Activated CD4-positive, alpha-beta T cell treated with anti-CD3 and anti-CD28 coated beads, Interleukin-2, amount 10 ng/mL, durations not matched to agents 7 days and 5 days (primary cell): ENCODE measurements at places on chromosomes 4 and X. TPM values are rescaled to one million over a fixed set of nuclear protein-coding genes. Genes with fewer than 3 reads are reported as not detected.

The SPATA18 gene
- total RNA-seq, result 0.73 TPM

The CSN1S1 gene
- total RNA-seq, result not detected

The PF4V1 gene
- total RNA-seq, result not detected

The GPR50 gene
- total RNA-seq, result not detected

The MGARP gene
- 0.21 TPM for total RNA-seq

The SMIM10L2A gene
- 0.56 TPM for total RNA-seq

DNA sequence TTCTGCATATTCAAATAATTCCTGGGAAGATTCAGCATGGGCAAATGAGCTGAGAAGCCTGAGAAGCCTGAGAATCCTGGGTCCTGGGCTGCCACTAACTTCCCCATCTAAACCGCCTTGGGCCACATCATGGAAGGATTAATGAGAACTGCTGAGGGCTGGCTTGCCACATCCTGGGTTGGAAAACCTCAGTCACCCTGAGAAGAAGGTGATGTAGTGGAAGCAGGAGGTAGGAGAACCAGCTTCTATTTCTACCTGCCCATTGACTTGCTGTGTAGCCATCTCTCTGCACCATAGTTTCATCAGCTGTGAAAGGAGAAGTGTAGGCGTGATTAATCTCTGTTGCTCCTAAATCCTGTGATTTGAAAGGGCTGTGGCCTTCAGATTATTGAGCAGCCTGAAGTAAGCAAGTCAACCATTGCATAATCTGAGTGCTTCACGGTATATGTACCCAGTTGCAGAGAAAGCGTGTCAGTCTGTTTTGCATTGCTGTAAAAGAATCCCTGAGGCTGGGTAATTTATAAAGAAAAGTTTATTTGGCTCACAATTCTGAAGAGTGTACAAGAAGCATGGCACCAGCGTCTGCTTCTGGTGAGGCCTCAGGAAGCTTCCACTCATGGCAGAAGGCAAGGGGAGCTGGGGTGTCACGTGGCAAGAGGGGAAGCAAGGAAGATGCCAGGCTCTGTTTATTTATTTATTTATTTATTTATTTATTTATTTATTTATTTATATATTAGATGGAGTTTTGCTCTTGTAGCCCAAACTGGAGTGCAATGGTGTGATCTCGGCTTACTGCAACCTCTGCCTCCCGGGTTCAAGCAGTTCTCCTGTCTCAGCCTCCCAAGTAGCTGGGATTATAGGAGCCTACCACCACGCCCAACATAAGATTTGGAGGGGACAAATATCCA is 140.9 kb upstream of the ATP6AP2 start:
- peaks cover 8% of the 10 kb centered on the region for H3K4me1 ChIP-seq
- H3K4me3 ChIP-seq, result no peak overlapping the region
- no peak for DNase-seq

GRCh38 chrX:73850124-73851013 is 287.4 kb downstream of the CHIC1 start:
- no peaks in the 10 kb centered on the region for H3K4me1 ChIP-seq
- no peaks in the 10 kb centered on the region for H3K36me3 ChIP-seq
- no peaks in the 10 kb centered on the region for H3K27me3 ChIP-seq
- DNase-seq, result no peak
- no peak overlapping the region for H3K27ac ChIP-seq

GRCh38 chr4:7828793-7829301 is 110.8 kb downstream of the AFAP1 start:
- DNase-seq, result no peak
- peaks cover 20% of the 10 kb centered on the region for H3K36me3 ChIP-seq

- no peaks in the 10 kb centered on the region for H3K27me3 ChIP-seq
- no peaks in the 10 kb centered on the region for H3K36me3 ChIP-seq
- no peaks in the 10 kb centered on the region for H3K4me1 ChIP-seq
- no peak for DNase-seq
These were observed 33.2 kb downstream of the PPARGC1A start for GRCh38 chr4:23856630-23857029.

- peaks cover 3% of the 10 kb centered on the region for H3K27me3 ChIP-seq
- DNase-seq, result no peak
- peaks cover 33% of the 10 kb centered on the region for H3K4me1 ChIP-seq
- no peaks in the 10 kb centered on the region for H3K36me3 ChIP-seq
- no peak within 1 kb of the TSS for H3K27ac ChIP-seq
These were observed at the start of gene LOC101059915 for GRCh38 chrX:71667328-71668247. TSS of gene LOC101059915 (plus strand) at chrX:71667546.

GRCh38 chr4:146333187-146333894 is 119.0 kb downstream of the REELD1 start:
- H3K27me3 ChIP-seq, result no peaks in the 10 kb centered on the region
- H3K27ac ChIP-seq, result no peak overlapping the region
- H3K4me3 ChIP-seq, result no peak overlapping the region
- no peaks in the 10 kb centered on the region for H3K4me1 ChIP-seq
- H3K36me3 ChIP-seq, result no peaks in the 10 kb centered on the region

- H3K4me3 ChIP-seq, result no peak overlapping the region
- DNase-seq, result no peak
- peaks cover 38% of the 10 kb centered on the region for H3K4me1 ChIP-seq
- H3K27me3 ChIP-seq, result no peaks in the 10 kb centered on the region
- H3K27ac ChIP-seq, result no peak overlapping the region
These were observed 172.5 kb upstream of the FMR1 start for GRCh38 chrX:147739196-147739595.

DNA sequence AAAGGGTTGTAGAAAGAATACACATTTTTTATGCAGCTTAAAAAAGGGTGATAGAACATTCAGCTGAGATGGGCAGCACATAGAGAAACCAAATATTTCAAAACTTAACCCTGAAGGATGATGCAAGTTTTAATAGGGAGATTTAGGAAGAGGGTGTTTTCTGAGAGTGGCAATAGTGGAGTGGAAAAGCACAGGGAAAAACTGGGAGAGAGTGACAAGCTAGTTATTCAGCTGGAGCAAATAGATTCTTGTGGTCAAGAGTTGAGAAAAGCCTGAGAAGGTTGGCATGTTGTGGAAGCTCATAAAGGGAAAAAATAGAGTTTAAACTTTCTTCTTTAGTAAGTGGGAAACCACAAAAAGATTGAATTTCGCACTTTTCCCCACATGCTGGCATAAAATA is 359.6 kb upstream of the PITX2 start:
- no peaks in the 10 kb centered on the region for H3K36me3 ChIP-seq
- H3K27me3 ChIP-seq, result no peaks in the 10 kb centered on the region
- no peak for DNase-seq
- H3K4me3 ChIP-seq, result no peak overlapping the region
- H3K27ac ChIP-seq, result no peak overlapping the region

- no peaks in the 10 kb centered on the region for H3K36me3 ChIP-seq
- no peak overlapping the region for H3K27ac ChIP-seq
- H3K4me1 ChIP-seq, result no peaks in the 10 kb centered on the region
- H3K4me3 ChIP-seq, result no peak overlapping the region
- no peaks in the 10 kb centered on the region for H3K27me3 ChIP-seq
- no peak for DNase-seq
These were observed 7.4 kb downstream of the PCDH18 start for GRCh38 chr4:137524725-137525369.

DNA sequence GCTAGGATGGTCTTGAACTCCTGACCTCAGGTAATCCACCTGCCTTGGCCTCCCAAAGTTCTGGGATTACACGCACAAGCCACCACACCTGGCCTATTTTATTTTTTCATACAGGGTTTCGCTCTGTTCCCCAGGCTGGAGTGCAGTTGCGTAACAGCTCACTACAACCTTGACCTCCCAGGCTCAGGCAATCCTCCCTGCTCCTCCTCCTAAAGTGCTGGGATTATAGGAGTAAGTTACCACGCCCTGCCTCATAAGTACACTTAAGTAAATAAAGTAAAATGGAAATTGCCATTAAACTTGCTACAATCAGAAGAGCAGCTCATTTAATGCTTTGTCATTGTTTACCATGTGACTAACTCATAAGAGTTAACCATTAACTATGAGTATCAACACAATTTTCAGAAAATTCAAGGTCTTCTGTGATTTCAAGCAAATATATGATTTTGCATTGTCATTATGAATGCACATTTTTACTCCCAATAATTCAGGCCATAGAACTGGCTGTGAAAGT is 12.3 kb downstream of the UGDH start:
- no peak overlapping the region for H3K27ac ChIP-seq
- no peak overlapping the region for H3K4me3 ChIP-seq
- H3K4me1 ChIP-seq, result no peaks in the 10 kb centered on the region
- DNase-seq, result no peak

GRCh38 chr4:19728773-19729172 is 522.9 kb upstream of the SLIT2 start:
- no peaks in the 10 kb centered on the region for H3K36me3 ChIP-seq
- no peaks in the 10 kb centered on the region for H3K27me3 ChIP-seq
- H3K27ac ChIP-seq, result no peak overlapping the region
- DNase-seq, result no peak
- no peak overlapping the region for H3K4me3 ChIP-seq
- peaks cover 11% of the 10 kb centered on the region for H3K4me1 ChIP-seq

DNA sequence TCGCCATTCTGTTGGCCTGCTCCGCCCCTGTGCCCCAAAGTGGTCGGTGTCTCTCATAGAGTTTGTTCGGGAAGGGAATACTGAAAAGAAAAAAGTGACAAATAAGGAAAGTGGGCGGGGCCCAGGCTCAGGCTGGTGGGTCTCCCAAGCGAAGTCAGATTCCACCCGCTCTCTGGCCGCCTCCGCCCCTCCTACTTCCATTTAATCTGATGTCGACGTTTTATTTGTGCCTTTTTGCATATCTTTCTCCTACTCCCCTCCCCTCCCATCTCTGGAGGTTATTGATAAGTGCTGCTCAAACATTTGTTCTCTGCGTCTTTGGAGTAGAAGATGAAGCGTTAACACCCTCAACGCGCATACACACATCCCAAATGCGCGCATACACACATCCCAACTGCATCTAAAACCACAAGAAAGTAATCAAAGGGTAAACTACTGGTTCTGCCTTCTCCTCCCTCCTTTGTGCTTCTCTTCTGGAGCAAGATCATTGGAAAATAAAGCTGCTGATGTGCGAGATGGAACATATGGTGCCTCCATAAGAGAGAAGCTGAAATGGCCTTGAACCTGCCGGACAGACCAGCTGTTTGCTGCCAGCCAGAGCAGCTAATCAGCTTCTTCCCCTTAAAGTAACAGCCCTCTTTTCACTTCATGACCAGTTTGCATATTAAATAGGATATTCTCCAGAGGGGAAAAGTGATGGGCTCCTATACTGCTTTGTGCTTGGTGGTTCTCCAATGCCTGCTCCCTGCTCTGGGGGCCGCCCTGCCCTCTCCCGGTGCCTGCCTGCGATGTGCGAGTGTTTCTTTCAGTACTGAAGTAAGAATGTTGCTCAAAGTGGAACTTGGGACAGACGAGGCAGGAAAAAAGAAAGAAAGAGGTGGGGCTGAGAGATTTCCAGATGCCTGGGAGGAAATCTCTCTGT is 3.1 kb downstream of the MAMLD1 start:
- H3K27ac ChIP-seq, result peak overlapping the region; percentile 62
- peak overlapping the region; percentile 74 for H3K4me3 ChIP-seq
- no peak for DNase-seq
- peaks cover 18% of the 10 kb centered on the region for H3K27me3 ChIP-seq

- H3K4me1 ChIP-seq, result no peaks in the 10 kb centered on the region
- no peak for DNase-seq
- no peaks in the 10 kb centered on the region for H3K36me3 ChIP-seq
- no peaks in the 10 kb centered on the region for H3K27me3 ChIP-seq
- no peak overlapping the region for H3K27ac ChIP-seq
These were observed 501.8 kb upstream of the GALNT7 start for GRCh38 chr4:172666711-172667368.

- DNase-seq, result no peak
- no peaks in the 10 kb centered on the region for H3K36me3 ChIP-seq
- H3K27me3 ChIP-seq, result peaks cover 7% of the 10 kb centered on the region
- H3K27ac ChIP-seq, result peak overlapping the region; percentile 0
- H3K4me1 ChIP-seq, result peaks cover 15% of the 10 kb centered on the region
These were observed 35.0 kb upstream of the MXD4 start for GRCh38 chr4:2296631-2297601.

DNA sequence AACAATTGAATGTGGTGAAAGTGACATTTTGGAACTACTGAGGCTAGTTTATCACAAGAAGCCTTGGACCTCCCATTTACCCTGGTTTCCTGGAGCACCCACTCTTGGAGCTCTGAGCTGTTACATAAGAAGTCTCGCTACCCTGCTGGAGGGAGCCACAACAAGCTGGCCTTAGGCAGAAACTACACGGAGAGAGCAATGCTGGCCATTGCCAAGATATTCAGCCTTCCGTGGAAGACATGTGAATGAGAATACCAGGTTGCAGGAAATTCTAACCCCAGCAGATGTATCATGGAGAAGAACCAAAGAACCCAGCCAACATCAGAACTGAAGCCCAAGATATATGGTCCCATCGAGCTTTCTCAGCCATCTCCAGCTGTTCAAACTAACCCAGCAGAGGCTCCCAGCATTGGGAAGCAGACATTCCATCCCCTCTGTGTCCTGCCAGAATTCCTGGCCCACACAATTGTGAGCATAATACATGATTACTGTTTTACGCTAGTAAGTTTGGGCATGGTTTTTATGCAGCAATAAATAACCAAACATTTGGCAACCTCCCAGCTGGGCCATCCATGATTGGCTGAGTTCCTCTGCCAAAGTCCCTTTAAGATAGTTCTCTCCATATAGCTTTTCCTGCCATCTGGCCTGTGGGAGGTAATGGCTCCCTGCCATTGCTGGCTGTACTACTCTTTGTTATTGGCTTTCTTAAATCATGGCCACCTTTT is 17.9 kb upstream of the PDE5A start:
- peaks cover 7% of the 10 kb centered on the region for H3K27me3 ChIP-seq
- H3K27ac ChIP-seq, result no peak overlapping the region
- no peak for DNase-seq
- no peak overlapping the region for H3K4me3 ChIP-seq
- no peaks in the 10 kb centered on the region for H3K4me1 ChIP-seq
- H3K36me3 ChIP-seq, result no peaks in the 10 kb centered on the region

DNA sequence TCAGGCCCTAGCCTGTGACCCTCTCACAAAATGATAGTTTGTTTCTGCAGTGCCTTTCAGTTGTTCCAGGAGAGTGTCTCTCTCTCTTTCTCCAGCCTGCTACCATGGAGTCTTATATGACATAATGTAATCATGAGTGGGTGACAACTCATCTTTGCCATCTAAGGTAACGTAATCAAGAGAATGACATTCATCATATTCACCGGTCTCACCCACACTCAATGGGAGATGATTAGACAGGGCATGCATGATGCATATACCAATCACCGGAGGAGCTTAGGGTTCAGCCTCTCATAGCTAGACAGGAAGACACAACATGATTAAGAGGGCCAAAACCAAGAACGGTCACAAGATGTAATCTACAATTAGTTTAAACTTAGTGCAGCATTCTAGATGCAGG is 97.1 kb upstream of the FAM9B start:
- no peaks in the 10 kb centered on the region for H3K36me3 ChIP-seq
- no peaks in the 10 kb centered on the region for H3K27me3 ChIP-seq
- no peak overlapping the region for H3K27ac ChIP-seq
- H3K4me3 ChIP-seq, result no peak overlapping the region

GRCh38 chr4:79663141-79663540 is 255.1 kb upstream of the GK2 start:
- H3K4me1 ChIP-seq, result no peaks in the 10 kb centered on the region
- H3K27me3 ChIP-seq, result no peaks in the 10 kb centered on the region
- H3K36me3 ChIP-seq, result no peaks in the 10 kb centered on the region
